ENCODE measurements at places on chromosomes 3 and 15. TPM values are rescaled to one million over a fixed set of nuclear protein-coding genes. Genes with fewer than 3 reads are reported as not detected.
A peak's percentile ranks its signal among the peaks of the same experiment; 100 is the strongest.

DNA sequence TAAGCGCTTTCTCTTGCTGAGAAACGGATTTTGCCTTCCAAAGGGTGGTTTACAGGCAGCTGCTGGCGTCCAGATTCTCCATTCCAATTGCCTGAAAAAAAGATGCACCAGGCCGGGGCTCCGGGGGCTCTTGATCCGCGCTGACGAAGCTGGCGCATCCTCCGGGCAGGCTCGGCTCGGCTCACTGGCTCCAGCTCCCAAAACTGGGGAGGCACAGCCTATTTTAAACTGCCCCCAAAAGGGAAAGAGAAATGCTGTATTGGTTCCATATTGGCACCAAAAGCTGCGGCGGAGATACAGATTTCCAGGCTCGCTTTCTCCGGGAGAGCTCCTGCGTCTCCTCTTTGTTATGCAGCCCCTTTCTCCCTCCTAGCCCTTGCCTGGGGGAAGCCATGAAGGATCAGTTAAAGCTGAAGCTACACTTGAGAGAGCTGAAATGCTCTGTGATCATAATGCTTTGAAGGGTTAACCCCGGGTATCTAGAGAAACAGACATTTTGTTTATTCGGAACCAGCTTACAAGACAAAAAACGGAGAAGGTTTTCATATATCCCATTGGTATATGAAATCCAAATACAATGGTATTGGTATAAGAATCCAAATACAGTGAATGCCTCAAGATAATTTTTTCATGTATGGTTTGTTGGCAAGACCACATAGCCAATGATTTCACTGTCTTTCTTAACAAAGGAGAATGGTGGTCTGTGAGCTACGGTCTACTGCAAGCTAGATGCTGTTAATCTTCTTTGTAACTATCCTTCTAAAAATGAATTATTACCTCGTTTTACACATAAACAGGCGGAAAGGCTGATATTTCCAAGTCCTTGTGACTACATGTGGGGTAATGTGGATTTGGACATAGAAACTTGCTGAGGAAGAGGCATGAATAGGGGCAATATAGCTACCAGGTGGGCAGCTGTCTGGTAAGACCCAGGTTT is 693 bp downstream of the CD200 start:
- peak; percentile 6 for DNase-seq

DNA sequence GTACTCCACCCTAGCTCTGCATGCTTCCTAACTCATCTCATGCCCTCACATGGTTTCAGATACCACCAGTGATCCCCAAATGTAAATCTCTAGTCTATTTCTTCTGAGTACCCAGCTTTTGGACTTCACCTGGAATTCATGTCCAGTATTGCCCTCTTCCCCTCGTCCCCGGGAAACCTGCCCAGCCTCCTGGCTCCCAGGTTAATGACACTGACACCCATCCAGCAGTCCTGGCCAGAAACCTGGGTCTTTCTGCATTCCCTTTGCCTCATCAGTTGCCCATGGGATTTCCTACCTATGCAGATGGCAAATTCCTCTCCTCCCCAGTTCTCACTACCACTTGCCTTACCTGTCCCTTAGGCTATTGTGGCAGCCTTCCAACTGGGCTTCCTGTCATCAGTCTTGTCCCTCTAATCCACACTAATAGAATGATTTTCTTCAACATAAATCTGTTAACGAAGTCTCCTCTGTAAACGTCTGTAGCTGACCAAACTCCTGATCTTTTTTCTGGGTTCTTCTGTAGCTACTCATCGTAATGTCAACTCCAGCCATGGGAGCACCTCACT is 15.3 kb upstream of the MYLK start:
- DNase-seq, result no peak

DNA sequence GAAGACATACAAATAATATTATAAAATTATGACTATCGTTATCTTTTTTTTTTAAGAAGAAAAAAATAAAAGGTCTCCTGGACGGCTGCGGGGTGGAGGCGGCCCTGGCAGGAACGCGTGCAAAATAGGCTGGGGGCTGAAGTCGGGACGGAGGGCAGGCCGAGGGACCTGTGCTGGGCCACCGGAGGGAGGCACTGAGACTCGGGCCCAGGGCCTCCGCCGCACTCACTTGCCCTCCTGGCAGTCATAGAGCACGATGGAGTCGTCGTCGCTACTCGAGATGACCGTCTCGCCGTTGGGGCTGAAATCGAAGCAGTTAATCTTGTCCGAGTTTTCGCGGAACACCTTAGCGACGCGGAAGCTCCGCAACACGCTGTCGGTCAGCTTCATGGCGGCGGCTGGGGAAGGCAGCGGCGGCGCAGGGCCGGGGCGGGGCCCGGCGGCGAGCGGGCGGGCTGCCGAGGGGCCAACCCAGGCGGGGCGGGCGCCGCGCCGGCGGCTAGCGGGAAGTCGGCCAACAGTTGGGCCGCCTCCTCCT is 408 bp downstream of the WDR82 start:
- DNase-seq, result peak; percentile 80

DNA sequence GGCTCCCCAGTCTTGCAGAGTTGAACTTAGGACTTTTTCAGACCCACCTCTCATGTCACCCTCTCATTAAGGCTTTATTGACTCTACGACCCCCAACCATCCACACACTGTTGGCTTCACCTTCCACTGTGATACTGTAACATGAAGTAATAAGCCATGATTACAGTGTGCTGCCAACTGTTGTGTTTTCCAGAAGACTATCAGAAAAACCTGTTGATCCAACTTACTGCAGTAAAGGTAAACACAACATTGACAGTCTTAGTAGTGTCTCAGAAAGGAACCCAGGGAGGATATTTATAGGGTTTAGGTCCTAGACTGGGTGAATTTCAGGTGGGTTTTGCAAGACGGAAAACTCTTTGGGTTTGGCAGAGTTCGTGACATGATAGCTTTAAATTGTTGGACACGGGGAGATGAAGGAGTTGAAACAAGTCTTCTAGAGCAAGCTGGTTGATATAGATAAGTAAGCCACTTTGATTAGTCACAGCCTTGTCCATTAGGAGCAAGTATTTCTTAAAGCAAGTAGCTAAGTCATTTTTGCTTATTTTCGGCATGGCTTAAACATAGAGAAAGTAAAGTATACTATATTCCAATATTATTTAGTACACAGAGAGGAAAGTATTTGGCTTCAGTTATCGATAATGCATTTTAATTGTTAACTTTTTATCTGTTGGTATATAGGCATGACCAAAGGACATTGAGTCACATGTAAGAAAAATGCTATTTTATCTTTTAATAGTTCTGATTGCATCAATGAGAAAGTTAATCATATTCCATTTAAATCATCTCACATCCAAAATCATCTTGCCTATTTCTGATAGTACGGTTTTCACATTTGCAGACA is 2.4 kb upstream of the COL6A5 start:
- DNase-seq, result no peak

- DNase-seq, result no peak
These were observed 84.3 kb downstream of the KLHL25 start for GRCh38 chr15:85710340-85710842.

- no peak for DNase-seq
These were observed 86.9 kb downstream of the IL5RA start for GRCh38 chr3:3023111-3023745.

DNA sequence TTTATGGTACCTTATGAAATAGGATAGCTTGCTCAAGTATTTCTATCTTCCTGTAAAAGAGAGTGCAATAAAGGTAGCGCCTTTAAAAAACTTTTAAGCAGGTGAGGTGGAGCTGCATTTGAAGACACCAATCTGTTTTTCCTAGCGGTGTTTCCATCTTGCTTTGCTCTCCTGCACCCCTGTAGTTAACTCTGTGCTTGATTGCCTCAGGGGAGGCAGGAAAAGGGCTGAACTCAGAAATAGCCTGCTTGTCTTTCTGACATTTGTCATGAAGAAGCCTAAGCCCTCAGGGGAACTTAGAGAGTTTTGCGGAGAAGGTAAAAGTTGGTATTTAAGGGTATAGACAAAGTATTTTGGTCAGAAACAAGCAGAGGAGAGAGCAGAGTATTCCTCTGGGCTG is 63.0 kb upstream of the TPRG1 start:
- no peak for DNase-seq

GRCh38 chr3:152331018-152331541 is 62.4 kb downstream of the MBNL1 start:
- DNase-seq, result no peak

DNA sequence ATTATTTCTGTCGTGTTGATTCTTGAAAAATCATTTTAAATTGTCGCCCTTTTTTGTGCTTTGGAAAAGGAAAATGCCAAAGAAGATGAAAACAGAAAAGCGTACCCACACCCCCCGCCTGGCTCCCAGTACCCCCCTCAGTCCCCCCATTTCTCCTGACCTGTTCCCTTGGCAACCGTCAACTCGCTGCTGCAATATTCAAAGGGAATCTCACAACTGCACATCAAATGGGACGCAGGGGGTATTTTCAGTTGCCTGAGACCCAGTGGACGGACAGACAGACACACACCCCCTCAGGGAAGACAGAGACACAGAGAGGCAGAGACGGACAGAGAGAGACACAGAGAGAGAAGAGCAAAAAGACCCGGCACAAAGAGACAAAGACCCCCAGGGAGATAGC is 83.5 kb upstream of the PRR20G start:
- no peak for DNase-seq

GRCh38 chr15:69573815-69574475 is 121.3 kb downstream of the RPLP1 start:
- peak; percentile 11 for DNase-seq

- no peak for DNase-seq
These were observed 9.7 kb downstream of the CGNL1 start for GRCh38 chr15:57385923-57386390.

- DNase-seq, result no peak
These were observed 3.6 kb upstream of the CHRM5 start for GRCh38 chr15:33964665-33965040.

DNA sequence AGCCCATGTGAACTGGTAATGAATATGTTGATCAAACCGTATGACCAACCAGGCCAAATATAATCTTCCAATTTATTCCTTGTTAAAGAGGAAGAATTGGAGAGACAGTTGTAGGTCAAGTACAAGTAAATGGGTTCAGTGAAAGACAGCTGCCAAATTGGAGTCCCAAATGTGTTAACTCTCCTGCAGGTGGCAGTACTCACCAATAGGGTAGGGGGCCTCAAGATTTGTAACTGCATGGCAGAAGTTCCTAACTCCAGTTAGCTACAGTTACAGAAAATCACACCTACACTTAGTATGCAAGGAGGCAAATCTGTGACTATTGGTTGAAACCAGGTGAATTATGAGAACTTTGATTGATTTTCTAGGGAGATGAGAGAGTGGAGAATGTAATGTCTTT is 278.0 kb downstream of the ZBBX start:
- no peak for DNase-seq

DNA sequence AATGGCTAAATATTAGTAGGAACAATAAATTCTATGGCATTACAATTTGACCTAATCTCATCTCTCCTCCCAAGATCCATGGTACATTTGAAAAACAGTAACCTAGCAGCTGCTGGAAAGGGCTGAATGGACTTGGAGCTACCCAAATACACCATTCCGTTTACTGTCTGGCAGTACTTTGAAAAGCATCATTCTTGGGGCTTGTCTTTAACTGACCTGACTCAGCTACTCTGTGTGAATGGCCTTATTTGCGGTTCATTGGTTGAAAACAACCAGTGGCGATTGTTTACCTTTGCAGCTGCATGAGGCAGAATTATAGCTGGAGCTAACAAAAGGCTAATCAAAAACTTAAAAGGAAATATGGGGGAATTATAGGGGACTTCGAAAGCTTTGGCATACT is 311.2 kb upstream of the MCTP2 start:
- no peak for DNase-seq

The CXCR6 gene
- 6.1 TPM for polyA plus RNA-seq

The HYKK gene
- polyA plus RNA-seq, result 5.4 TPM

Measured in CD4-positive, alpha-beta memory T cell (primary cell).